Stimulated activated CD4-positive, alpha-beta T cell treated with anti-CD3 and anti-CD28 coated beads, Interleukin-4, amount 100 ng/mL, for 4 hours (primary cell): ENCODE measurements at places on chromosomes 4 and X.

GRCh38 chr4:72360075-72360474, 208.9 kb downstream of the ADAMTS3 start:
- DNase-seq = no peak

- DNase-seq = no peak
Observed at GRCh38 chr4:94378047-94378446, 35.4 kb upstream of the HPGDS start.

- no peak for DNase-seq
Observed at GRCh38 chr4:23353200-23353599, 536.6 kb downstream of the PPARGC1A start.

GRCh38 chr4:94577136-94577535, 125.4 kb downstream of the PDLIM5 start:
- no peak for DNase-seq

DNA sequence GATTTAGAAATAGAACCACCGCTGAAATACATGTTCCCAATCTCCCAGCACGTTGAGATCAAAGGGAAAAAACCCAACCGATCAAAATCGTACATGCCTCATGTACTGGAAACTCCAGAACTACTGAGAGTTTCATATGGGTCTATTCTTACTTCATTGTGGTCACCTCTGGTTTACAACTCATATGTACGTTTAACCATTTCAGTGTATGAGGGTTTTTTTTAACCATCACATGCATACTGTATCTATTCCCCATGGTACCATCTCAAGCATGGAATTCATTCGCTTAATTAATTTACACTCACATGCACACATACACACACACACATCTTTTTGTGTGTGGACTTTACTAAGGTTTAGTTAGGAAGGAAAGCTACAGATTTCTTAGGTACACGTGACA, 46.0 kb upstream of the CLNK start:
- DNase-seq = no peak

DNA sequence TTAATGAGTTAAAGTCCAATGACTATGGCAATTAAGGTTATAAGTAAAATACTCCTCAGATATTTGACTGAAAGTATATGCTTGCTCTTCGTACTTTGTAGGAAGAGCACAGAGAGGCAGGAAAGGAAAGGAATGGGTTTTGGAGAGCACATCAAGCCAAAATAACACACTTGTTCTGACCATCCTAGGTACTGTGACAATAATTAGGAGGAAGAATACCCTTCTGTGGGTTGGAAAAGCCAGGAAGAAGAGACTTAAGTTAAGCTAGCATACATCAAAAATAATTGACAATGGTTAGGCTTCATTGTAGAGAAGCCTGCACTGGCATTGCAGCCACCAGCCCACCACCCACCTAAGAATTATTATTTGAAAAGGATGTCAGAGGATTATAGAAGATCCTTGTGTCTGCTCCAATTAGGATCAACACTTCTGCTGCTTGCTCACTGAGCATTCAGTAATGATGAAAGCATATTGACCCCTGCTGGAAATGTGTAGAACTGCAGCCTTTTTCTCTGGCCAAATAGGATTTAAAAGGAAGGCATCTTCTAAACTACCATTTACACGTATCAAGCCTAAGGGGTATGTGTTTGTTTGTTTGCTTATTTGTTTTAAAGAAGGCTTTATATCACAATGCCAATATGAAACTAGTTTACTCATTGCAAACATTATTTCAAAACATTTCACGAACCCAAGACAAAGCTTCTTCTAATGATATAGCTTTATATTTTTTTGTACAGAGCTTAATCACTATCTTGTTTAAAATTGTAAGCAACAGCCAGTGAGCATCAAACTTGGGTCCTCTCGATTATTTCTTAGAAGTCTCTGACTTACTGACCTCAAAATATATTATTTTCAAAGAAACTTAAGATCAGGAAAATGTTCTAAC, 286.2 kb upstream of the TET2 start:
- DNase-seq = peak; percentile 4

- DNase-seq = no peak
Observed at GRCh38 chr4:134343081-134343480, 141.5 kb upstream of the PABPC4L start.

DNA sequence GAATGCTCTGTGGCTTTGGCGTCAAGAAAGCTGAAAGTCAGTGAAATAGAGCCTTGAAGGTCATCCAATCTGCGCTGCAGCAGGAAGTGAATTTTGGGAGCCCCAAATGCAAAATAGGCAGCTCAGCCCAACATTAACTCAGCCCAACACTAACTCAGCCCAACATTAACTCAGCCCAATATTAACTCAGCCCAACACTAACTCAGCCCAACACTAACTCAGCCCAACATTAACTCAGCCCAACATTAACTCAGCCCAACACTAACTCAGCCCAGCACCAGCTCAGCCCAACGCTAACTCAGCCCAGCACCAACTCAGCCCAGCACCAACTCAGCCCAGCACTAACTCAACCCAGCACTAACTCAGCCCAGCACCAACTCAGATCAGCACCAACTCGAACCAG, 71.5 kb downstream of the SORBS2 start:
- DNase-seq = no peak

- no peak for DNase-seq
Observed at GRCh38 chr4:151169223-151169622, 69.8 kb downstream of the RPS3A start.

DNA sequence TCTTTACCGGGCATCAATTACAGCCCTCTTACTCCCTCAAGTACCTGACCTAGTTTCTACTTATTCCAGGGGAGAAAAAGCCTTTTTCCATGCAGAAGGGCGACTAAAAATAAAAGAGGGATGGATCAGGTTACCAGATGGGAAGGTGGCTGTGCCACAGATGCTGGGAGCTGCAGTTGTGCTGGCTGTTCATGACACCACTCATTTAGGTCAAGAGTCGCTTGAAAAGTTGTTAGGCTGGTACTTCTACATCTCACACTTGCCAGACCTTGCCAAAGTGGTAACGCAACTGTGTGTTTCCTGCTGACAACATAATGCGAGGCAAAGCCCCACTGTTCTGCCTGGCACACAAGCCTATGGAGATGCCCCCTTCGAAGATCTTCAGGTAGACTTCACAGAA, 148.4 kb upstream of the FGF16 start:
- no peak for DNase-seq

GRCh38 chr4:167021545-167022155, 212.6 kb downstream of the SPOCK3 start:
- DNase-seq = peak; percentile 53

DNA sequence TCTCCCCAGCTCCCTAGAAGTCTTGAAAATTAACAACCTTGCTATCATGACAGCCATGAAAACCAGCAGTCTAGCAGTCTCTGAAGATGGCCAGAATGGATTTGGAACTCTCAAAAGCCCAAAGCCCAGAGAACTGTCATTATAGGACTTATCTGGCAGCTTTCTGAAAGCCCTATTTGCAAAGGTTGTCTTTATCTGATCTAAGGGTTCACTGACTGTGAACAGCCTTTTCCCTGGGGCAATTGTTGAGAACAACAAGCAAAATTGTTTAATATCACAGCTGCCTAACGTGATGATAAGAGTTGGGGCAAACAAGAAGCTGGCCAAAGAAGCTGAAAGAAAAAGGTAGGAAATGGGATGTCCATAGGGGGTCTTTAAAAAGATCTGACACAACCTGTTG, 20.9 kb upstream of the KLHL8 start:
- no peak for DNase-seq
